Lower leg skin (tissue), 4 donors: ENCODE measurements at places on chromosomes 4 and X.
A peak's percentile ranks its signal among the peaks of the same experiment; 100 is the strongest.

GRCh38 chr4:98939892-98940298 lies 11.0 kb upstream of the EIF4E start:
- DNase-seq, result no peak

- DNase-seq, result no peak
These were observed 11.2 kb downstream of the EPGN start for GRCh38 chr4:74319470-74319869.

DNA sequence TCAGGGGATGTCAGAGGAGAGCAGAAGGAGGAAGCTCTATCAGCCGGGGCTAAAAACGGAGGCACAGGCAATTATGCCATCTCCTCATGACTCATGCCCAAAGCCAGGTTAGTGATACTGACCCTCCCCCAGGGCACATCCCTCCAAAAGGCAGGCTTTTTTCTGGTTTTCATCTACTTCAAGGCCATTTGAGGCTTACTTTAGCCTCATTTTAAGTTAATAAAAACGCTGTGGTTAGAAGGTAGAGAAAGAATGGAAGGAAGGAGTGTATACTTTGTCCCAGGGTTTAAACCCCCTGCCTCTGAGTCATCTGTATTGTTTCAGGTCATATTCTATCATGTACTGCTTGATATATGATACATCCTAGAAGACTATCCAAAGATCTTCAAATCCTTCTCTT lies 89.7 kb upstream of the NDP start:
- DNase-seq, result no peak

- DNase-seq, result no peak
These were observed 69.2 kb upstream of the PLS3 start for GRCh38 chrX:115491766-115492165.

DNA sequence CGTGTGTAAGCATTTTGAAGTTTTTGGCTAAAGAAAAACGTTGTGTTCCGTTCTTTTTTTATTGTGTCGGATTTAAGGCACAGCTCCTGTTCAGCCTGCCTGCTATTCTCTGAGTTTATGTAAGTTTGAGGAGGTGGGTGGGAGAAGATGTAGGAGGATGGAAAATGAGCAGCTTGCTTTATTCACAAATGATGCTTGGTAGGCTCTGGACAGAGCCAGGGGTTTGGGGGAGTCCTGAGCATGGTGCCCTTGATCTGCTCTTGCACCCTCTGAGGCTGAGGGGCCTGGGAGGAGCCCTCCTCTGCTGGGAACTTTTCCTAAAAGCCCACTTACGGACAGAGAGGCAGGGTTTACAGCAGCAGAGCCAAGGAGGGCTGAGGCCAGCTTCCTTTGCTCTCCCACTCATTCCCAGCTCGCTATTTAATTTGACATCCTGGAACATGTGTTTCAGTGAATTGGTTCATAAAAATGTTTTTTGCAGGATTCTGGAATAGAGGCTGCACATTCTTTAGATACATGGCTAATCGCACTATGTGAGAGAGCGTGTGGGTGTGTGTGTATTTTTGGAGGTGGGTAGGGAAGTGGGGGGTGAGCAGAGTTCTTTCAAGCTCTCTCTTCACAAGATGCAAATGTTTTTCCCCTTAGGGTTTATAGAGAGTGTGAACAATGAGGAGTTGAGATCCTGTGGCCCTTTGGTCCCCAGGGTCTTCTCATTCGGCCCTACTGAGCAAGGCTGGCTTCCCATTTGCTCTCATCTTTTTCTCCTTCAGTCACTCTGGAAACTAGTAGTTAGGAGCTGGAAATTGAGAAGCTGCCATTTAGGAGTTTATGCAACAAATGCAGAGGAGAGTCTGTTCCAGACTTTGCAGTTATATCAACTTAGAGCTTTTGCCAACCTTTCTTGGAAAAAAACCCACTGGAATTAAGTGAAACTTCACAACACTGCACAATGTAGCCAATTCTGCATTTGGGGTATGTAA lies 32.1 kb downstream of the TMEM131L start:
- DNase-seq, result no peak

GRCh38 chr4:98996056-98996764 lies 689 bp downstream of the METAP1 start:
- no peak for DNase-seq

DNA sequence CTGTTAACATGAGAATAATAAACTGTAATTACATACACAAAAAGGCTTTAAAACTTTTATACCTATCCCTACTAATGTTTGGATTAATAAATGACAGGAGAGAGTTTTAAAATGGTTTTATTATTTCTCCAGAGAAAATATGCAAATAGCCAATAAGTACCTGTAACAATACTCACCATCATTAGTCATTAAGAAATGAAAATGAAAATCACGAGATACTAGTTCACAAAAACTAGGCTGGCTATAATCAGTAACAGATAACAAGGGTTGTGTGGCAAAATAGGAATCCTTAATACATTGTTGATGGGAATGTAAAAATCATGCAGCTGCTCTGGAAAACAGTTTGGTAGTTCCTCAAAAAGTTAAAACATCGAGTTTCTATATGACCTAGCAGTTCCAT lies 25.2 kb upstream of the AP1AR start:
- DNase-seq, result no peak

DNA sequence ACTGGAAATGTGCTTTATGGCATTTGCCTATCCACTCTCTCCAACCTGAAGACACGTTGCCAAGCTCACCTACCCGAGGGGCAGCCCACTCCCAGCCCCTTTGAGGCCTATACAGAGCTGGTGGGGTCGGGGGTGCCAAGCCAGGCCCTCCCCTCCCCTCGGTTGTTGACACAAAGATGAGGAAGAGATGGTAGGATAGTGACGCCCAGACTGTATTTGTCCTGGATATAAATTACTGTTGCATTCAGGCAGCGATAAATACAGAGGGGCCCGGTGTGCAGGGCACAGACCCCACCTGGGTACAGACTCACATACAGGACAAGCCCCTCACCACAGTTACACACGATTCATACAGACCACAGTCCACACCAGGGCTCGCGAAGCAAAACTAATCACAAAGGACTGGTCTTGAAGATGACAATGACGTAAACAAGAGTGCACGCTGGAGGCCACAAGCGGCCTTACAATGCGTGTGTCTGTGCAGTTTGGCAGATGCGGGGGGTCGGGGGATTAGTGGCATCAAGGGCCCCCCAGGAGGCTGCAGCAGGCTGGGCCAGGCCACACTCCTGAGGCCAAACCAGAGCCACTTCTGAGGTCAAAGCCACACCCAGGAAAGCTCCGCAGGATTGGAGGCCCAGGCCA lies 14.6 kb downstream of the DGKQ start:
- DNase-seq, result peak; percentile 79

DNA sequence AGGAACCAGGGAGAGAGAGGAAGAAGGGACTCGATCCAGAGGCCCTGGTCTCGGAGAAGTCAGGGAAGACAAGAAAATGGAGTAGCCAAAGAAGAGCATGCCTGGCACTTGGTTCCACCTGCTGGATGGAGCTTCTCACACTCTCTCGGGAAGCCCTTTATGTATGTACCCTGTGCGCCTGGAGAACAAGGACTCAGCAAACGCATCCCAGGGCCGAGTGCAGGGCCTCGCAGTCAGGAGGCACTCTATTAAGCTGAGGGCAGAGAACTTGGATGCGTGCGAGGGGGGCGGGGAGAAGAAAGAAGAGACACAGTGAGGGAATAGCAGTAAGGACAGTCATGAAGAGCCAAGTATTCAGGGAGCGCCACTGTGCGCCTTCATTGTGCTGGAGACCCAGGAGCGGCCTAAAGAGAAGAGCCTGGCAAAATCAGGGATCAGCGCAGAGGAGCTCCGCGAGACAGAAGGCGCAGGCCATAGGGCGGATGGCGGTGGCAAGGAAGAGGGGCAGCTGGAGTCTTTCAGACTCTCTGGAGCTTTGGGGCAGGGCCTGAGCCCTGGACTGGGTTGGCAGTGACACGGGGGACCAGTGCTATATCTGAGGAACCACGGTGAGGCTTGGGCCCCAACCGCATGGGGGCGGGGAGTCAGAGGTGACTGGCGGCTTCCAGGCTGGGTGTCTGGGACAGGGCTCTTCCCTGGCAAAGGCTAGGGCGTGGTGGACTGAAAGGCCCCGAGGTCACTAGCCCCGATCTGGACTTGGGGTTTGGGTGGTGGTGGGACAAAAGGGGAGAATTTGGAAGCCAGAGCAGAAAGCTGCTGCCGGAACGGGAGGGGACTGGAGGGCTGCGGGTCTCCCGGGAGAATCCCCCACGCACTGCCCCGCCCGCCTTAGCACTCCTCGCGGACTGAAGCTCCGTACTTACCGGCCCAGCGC lies 1.9 kb upstream of the SEPTIN6 start:
- peak; percentile 72 for DNase-seq

DNA sequence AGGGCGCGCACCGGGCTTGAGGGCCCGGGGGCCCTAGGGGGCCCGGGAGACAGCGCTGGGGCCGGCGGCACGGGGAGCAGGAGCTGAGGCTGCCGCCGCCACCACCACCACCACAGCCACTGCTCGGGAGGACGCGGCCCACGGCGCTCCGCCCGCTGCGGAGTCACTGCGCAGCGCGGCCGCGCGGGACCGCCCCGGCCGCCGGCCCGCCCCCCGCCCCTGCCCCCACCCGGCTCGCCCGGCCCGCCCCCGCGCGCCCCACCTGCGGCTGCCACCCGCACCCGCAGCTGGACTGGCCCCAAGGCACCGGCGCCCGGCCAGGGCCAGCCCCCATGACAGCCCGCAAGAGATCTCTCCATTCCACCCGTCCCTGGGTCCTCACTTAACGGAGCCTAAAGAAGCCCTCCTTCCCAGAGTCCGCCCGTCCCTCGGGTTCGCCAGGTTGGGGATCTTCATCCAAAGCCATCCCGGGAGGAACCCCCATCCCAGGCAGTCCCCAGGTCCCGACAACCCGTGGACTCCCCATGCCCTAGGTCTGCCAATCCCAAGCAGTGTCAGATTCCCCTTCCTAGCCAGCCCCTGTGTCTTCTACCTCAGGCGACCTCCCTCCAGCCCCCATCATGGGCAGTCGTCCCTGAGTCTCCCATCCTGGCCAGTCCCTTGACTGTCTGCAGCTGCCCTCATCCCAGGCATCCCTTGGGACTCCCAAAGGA lies 40.0 kb upstream of the IQSEC2 start:
- no peak for DNase-seq

DNA sequence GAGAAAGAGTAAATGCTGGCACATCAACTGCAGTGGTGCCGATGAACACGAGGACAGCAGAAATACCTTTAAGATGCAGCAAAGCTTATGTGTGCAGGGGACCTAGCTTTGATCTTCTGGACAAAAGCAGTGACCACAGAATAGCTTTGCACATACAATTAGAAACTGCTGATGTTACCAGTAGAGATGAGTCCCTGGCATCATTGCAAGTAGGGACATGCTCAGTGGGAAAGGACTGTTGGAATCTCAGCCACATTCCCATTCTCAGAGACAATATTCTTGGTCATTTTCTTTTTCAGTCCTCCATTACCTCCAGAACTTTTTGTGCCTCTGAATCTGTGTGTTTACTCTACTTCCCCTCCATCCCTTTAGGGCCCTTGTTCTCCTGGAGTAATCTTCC lies 16.9 kb upstream of the PDLIM3 start:
- no peak for DNase-seq

DNA sequence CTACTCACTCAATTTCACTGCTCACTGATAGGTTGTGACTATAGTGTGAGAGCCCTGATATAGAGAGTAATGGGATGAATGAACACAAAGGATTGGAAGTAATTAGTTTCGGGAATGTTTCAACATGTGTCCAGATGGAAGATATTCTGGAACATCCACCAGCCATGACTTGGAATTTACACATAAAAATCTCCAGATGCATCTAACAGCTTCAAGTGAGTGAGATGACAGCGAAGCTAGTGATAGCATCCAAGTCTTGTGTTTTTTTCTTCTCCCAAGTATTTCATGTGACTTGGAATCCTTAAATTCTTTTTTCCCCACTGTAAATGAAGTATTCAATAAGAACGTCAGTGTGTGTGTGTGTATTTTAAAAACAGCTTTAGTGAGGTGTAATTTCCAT lies 82.1 kb downstream of the CLDN34 start:
- no peak for DNase-seq

- no peak for DNase-seq
These were observed 28.1 kb downstream of the CASP6 start for GRCh38 chr4:109675181-109675580.

GRCh38 chr4:122914938-122915337 lies 7.5 kb downstream of the NUDT6 start:
- no peak for DNase-seq

DNA sequence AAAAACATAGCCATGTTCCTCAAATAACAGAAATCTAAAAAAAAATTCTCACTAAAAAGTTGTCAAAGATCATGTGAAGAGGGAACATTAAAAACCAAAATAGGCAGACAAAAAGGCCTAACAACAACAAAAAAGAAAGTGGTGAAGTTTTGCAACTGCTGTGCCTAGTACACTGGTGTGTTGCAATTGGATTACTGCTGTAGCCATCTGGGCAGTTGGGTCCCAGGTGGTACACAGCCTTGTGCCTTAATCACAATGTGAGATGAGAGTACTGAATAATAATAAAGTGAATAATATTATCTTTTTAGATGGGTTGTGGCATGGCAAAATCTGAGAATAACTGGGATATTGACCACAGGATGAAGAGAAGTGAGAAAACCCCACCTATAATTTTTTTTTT lies 12.0 kb downstream of the C4orf54 start:
- DNase-seq, result no peak

GRCh38 chr4:164770010-164770724 lies 16.2 kb downstream of the SMIM31 start:
- DNase-seq, result no peak

DNA sequence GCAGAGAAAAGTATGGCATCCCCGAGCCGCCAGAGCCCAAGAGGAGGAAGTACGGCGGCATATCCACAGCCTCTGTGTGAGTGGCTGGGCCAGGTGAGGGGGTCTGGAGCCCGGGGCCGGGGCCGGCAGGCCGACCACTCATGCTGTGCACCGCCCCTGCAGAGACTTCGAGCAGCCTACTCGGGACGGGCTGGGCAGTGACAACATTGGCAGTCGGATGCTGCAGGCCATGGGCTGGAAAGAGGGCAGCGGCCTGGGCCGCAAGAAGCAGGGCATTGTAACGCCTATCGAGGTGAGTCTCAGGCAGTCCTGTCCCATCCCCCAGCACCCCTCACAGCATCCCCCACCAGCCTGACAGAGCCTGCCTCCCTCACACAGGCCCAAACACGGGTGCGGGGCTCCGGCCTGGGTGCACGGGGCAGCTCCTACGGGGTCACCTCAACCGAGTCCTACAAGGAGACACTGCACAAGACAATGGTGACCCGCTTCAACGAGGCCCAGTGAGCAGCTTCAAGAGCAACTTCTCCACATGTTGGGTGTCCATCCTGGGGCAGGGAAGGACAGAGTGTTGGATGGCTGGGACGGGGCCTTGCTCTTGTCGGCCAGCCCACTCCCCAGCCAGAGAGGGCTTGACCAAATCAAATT lies 7.4 kb upstream of the UBA1 start:
- no peak for DNase-seq
